ENCODE measurements at places on chromosomes 7 and 10. TPM values are rescaled to one million over a fixed set of nuclear protein-coding genes. Genes with fewer than 3 reads are reported as not detected.

C10orf53 gene
- total RNA-seq = not detected

PAX2 gene
- total RNA-seq = 2.2 TPM

GNG11 gene
- not detected for total RNA-seq

TBL2 gene
- total RNA-seq = 108 TPM

FBXL15 gene
- 29.9 TPM for total RNA-seq

SORBS1 gene
- not detected for total RNA-seq

TRIM50 gene
- not detected for total RNA-seq

PTN gene
- not detected for total RNA-seq

METTL27 gene
- not detected for total RNA-seq

ICA1 gene
- 51.6 TPM for total RNA-seq

EPO gene
- total RNA-seq = not detected

WNT8B gene
- 0.44 TPM for total RNA-seq

ACTR3C gene
- 0.68 TPM for total RNA-seq

WIPF3 gene
- total RNA-seq = not detected

A1CF gene
- 4.7 TPM for total RNA-seq

ASB10 gene
- total RNA-seq = not detected

ASAH2 gene
- total RNA-seq = 0.20 TPM

MGMT gene
- total RNA-seq = 60.3 TPM

GHRHR gene
- total RNA-seq = not detected

ENO4 gene
- 0.49 TPM for total RNA-seq

GPR146 gene
- not detected for total RNA-seq

NAT16 gene
- total RNA-seq = not detected

PRKCQ gene
- 0.55 TPM for total RNA-seq

NOS3 gene
- 34.5 TPM for total RNA-seq

ABCC2 gene
- total RNA-seq = 3.7 TPM

RNF133 gene
- not detected for total RNA-seq

FAM25A gene
- not detected for total RNA-seq

MRC1 gene
- total RNA-seq = 0.12 TPM

MMP21 gene
- not detected for total RNA-seq

STEAP1 gene
- not detected for total RNA-seq

AZGP1 gene
- not detected for total RNA-seq

MYH16 gene
- not detected for total RNA-seq

UCN3 gene
- not detected for total RNA-seq

ADCY1 gene
- total RNA-seq = 0.14 TPM

GIMAP8 gene
- not detected for total RNA-seq

GDF10 gene
- total RNA-seq = not detected

HPSE2 gene
- 0.12 TPM for total RNA-seq

EPHA1 gene
- not detected for total RNA-seq

TOMM7 gene
- 124 TPM for total RNA-seq

IFIT1B gene
- not detected for total RNA-seq

PON1 gene
- not detected for total RNA-seq

EPC1 gene
- 9.6 TPM for total RNA-seq

ACSM6 gene
- total RNA-seq = not detected

ALOX5 gene
- not detected for total RNA-seq

MYL7 gene
- total RNA-seq = not detected

TMEM130 gene
- total RNA-seq = 3.9 TPM

KNDC1 gene
- 4.0 TPM for total RNA-seq

CARD11 gene
- total RNA-seq = 0.12 TPM

STEAP2 gene
- total RNA-seq = 0.80 TPM

TSPAN33 gene
- 35.8 TPM for total RNA-seq

Measured in G401 (cell line).